ENCODE measurements at places on chromosomes 12 and 14.

DNA sequence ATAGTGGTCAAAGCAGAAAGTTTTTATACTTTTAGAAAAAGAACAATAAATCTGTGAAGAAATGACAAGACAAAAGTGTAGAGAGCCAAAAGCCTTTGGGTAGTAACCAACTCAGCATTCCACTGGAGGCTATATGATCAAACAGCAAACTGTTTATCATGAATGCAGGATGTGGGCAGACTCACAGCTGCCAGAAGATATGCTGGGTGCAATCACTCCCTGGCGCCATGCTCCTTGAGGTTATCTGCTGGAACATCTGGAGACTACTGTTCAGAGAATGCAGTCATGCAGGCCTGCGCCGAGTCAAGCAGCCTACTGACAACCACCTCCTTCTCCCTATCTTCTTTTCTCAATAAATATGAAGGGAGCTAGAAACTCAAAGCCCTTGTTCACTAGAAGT is 49.0 kb upstream of the SLC8A3 start:
- no peak for DNase-seq
- H3K4me1 ChIP-seq, result no peaks in the 10 kb centered on the region
- no peak overlapping the region for H3K4me3 ChIP-seq
- no peak overlapping the region for H3K27ac ChIP-seq
- no peaks in the 10 kb centered on the region for H3K36me3 ChIP-seq

DNA sequence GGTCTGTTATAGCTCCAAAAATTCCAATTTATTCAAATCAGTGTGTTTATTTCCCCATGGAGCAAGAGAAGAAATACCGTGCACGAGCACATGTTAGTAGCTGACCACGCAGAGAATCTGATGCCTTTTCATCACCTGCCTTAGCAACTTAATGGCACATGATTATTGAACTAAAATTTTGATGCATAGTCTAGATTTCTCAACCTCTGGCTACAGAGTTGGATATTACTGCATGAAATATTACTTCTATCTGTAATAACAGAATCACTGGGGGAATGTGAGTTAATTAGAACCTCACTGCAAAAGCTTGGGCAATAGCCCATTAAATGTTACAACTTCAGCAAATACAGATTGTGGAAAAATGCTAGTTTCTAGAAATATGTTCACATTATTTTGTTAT is 335.8 kb downstream of the FLRT2 start:
- no peaks in the 10 kb centered on the region for H3K4me1 ChIP-seq
- H3K27ac ChIP-seq, result no peak overlapping the region
- no peaks in the 10 kb centered on the region for H3K27me3 ChIP-seq
- H3K36me3 ChIP-seq, result no peaks in the 10 kb centered on the region
- DNase-seq, result no peak
- H3K4me3 ChIP-seq, result no peak overlapping the region

DNA sequence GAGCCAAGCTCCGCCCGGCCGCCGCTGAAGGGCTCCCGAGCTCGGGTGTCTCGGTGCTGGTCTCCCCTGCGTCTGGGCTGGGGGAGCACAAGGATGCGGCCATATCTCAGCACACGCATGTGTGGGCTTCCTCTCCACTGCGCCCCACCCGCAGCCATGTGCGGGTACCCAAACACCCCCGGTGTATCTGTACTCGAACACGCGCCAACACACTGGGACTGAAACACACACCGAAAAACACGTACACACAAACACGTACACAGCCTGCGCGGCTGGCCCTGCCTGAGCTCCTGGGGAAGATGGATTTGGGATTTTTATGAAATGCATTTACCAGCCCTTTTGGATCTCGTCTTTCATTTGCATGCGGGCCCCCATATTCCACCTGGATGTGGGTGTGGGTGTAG is 897 bp upstream of the TBX3 start:
- no peak for DNase-seq
- H3K4me1 ChIP-seq, result peaks cover 4% of the 10 kb centered on the region
- H3K27me3 ChIP-seq, result no peaks in the 10 kb centered on the region

DNA sequence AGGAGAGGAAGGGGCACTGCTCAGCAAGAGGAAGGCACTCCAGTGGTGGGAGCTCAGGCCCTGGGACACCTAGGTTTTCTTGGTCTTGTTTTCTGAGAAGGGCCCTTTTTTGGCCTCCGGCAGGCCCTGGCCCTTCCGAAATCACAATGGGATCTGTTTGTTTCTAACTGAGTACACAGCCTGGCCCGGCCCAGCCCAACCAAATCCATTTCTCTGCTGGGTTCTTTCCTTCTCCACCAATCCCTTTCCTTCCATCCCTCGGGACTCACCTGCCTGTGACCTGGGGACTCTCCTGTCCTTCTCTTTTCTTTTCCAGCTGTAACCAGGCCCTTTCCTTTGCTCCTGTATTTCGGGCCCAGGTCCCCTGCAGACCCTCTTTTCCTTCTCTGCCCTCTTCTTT is 18.6 kb downstream of the TEAD4 start:
- H3K27me3 ChIP-seq, result no peaks in the 10 kb centered on the region
- H3K36me3 ChIP-seq, result no peaks in the 10 kb centered on the region
- no peaks in the 10 kb centered on the region for H3K4me1 ChIP-seq
- no peak overlapping the region for H3K27ac ChIP-seq
- H3K4me3 ChIP-seq, result no peak overlapping the region
- DNase-seq, result no peak

GRCh38 chr12:124120739-124121138 is 147.7 kb downstream of the ZNF664 start:
- DNase-seq, result no peak
- H3K27me3 ChIP-seq, result no peaks in the 10 kb centered on the region
- H3K36me3 ChIP-seq, result no peaks in the 10 kb centered on the region
- no peak overlapping the region for H3K4me3 ChIP-seq

DNA sequence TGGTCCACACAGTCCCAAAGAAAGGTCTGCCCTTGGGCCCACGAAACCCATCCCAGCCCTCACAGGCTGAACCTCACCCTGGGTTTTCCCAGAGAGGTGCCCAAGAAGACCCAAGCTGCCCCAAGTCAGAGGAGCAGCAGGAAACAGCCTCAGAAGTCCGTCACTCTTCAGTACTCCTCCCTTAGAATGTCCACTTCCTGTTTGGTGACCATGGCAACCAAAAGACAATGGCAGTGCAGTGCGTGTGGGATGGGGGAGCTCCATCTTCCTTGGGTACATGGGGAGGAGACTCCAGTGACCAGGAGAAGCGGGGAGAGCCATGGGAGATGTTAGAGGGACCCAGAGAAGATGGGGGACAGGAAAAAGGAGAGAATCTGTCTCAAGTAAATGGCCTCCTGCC is 11.3 kb downstream of the SELPLG start:
- DNase-seq, result no peak
- no peaks in the 10 kb centered on the region for H3K27me3 ChIP-seq
- no peak overlapping the region for H3K27ac ChIP-seq
- no peaks in the 10 kb centered on the region for H3K36me3 ChIP-seq
- no peak overlapping the region for H3K4me3 ChIP-seq

DNA sequence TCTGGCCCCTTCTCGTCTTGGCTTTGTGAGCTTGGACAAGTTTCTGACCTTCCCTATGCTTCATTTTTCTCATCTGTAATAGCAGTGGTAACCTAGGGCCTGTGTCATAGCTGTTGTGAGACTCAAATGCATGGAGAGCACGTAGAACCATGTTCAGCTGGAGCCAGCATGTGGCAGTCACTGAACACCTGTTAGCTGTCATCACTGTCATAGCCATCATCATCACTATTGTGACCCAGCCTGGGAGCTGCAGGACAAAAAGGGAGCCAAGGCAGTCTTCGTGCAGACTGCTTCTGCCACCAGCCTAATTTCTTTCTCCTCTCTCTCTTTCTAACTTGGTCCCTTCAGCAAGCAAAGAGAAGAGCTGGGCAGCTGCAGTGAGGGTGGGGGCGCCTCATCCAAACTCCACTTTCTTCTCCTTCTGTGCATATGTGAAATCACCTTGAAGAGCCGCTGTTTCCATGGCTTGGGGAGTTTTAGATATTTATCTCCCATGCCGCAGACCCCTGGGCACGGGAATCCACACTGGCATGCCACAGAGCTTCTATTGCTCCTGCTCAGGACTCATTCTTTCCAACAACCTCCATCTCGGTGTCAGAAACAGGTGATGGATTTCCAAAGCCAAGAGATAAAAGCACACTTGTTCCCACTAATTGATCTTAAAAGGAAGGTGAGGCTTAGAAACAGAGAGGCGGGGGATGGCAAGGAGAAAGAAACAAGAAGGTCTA is 87.0 kb downstream of the SRRM4 start:
- no peak overlapping the region for H3K4me3 ChIP-seq
- no peaks in the 10 kb centered on the region for H3K27me3 ChIP-seq
- H3K36me3 ChIP-seq, result no peaks in the 10 kb centered on the region
- H3K27ac ChIP-seq, result no peak overlapping the region
- H3K4me1 ChIP-seq, result no peaks in the 10 kb centered on the region
- no peak for DNase-seq

DNA sequence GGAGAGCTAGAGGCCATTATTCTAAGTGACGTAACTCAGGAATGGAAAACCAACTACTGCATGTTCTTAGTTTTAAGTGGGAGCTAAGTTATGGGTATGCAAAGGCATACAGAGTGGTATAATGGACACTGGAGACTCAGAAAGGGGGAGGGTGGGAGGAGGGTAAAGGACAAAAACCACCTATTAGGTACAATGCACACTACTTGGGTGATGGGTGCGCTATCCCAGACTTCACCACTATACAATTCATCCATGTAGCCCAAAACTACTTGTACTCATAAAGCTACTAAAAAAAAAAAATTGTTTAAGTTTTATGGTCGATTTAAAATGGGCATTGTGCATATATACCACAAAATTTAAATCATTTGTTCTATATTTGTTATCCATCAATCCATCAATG is 24.3 kb downstream of the SLC41A2 start:
- no peaks in the 10 kb centered on the region for H3K36me3 ChIP-seq
- H3K4me3 ChIP-seq, result no peak overlapping the region
- no peaks in the 10 kb centered on the region for H3K4me1 ChIP-seq
- no peaks in the 10 kb centered on the region for H3K27me3 ChIP-seq

Measured in tibial nerve (tissue), 4 donors.